ENCODE measurements at places on chromosomes 2 and 18.

DNA sequence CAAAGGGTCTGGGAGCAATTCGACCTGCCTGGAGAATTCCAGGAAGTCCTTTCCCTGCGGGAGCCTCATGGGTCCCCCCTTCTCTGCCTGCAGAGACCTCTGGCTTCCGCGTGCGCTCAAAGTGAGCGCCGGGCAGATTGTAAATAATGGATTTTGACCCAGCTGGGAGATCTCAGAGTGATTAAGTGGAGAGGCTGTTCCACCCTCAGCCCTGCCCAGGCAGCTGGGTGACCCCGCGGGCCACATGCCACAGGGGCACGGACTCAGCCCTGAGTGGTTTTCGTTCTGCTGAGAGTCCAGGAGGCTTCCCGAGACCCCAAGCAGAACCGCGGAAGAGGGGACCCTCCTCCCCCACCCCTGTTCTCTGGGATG, 1.2 kb downstream of the KCNG2 start:
- no peak for DNase-seq

DNA sequence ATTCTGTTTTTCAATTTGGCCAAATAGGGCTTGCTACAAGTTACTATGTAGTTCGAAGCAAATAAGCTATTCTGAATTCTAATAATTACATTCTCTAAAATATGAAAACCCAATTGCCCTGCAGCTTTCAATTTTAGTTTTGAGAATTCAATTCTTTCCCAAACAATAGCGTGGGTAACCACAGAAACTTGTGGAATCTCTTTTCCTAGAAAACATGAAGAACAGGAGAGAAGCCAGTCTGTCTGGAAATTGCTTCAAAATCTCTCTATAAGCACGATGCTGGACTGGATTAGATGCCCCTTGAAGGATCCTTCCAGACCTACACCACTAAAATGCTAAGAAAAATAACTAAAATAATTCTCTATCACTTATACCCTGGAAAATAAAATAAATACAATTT, 115.0 kb downstream of the THADA start:
- no peak for DNase-seq

DNA sequence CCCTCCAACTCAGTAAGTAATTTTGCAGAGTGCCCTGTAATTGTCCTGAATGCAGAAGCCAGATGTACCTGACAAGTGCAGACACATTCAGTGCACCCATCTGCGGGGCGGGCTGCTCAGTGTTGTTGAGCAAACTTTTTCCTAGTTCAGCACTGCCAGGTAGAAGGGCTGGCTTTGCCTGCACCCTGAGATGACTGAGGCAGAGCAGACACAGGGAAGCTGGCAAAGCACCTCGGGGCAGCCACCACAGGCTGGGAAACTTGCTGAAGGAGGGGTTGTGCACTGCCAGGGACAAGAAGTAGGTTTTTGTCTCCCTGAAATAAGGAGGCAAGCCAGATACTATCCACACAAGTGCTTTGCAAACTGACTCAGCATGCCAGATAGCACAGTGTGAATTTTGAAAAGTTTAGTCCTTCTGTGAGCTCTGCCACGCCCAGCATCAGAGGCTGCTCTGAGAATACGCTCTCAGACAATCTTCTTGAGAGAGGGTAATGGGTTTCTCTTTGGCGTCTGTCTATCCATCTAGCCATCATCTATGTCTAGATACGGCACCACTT, 62.3 kb downstream of the SOWAHC start:
- DNase-seq, result no peak

DNA sequence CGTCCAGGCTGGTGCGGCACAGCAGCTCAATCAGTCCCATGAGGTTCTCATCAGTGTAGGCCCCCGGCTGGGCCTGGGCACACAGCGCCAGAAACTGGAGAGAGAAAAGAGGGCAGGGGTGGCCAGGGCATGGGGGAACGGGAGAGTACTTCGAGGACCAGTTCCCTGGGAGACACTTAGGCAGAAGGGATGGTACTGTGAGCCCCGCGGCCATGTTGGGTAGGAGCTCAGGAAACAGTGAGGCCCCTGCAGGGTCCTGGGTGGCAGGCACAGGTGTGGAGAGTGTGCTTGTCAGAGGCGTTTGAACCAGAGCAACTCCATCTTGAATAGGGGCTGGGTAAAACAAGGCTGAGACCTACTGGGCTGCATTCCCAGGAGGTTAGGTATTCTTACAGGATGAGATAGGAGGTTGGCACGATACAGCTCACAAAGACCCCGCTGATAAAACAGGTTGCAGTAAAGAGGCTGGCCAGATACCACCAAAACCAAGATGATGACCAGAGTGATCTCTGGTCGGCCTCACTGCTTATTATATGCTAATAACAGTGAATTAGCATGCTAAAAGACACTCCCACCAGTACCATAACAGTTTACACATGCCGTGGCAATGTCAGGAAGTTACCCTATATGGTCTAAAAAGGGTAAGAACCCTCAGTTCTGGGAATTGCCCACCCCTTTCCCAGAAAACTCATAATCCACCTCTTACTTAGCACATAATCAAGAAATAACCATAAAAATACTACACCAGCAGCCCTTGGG, 51.9 kb upstream of the SEMA4C start:
- no peak for DNase-seq

DNA sequence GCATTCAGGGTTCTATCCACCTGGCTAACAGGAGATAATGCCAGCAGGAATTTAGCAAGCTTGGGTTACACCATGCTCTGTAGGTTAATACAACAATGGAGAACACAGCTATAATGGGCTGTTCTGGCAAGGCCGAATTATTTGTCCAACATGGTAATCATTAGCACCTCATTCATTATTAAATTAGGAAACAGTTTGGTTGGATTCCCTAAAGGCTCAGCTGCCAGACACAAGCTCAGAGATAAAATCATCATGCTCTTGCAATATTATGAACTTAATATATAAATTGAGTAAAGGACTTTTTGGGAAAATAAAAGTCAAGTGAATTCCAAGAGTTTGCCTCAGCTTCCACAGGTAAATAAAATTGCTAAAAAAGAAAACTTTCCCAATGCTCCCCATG, 166.4 kb downstream of the ANKRD44 start:
- no peak for DNase-seq

DNA sequence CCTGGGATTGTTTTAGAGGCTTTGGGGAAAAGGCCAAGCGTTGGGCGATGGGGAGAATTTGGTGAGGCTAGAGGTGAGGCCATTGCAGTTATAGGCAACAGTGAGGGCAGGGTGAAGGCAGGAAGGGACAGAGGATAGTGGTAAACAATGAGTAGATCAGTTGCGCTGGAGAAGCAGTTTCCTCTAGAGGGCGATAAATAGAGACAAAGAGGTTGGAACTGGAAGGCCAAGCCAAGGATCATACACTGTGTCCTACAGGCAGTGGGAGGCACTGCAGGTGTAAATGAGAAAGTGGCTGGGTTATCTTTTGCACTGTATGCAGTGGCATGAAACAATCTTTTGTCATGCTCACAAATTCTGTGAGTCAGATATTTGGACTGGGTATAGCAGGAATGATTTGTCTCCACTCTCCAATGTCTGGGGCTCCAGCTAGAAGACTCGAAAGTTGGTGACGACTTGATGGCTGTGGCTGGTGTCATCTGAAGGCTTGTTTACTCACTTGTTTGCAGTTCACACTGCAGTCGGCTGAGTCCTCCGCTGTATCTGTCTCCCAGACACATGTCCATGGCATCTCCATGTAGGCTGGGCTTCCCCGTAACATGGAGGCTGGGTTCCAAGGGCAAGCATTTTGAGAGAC, 82.1 kb downstream of the TNP1 start:
- no peak for DNase-seq

DNA sequence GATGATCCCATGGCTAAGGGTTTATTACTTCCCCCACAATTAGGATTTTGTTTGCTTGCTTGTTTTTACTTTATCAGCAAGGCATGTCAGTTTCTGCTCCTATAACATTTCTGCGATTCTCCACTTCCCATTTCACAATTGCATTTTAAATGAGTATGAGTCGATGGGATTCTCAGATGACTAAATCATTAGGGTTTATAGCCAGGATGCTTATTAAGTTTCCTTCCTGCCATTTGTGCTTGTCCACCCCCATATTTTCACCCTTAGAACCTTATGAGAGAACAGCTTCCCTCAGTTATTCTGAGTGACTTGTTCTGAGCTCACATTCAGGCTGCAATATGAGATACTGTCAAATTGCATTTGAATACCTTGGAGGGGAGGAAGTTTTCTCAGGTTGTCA, 37.9 kb upstream of the C1GALT1C1L start:
- DNase-seq, result no peak

DNA sequence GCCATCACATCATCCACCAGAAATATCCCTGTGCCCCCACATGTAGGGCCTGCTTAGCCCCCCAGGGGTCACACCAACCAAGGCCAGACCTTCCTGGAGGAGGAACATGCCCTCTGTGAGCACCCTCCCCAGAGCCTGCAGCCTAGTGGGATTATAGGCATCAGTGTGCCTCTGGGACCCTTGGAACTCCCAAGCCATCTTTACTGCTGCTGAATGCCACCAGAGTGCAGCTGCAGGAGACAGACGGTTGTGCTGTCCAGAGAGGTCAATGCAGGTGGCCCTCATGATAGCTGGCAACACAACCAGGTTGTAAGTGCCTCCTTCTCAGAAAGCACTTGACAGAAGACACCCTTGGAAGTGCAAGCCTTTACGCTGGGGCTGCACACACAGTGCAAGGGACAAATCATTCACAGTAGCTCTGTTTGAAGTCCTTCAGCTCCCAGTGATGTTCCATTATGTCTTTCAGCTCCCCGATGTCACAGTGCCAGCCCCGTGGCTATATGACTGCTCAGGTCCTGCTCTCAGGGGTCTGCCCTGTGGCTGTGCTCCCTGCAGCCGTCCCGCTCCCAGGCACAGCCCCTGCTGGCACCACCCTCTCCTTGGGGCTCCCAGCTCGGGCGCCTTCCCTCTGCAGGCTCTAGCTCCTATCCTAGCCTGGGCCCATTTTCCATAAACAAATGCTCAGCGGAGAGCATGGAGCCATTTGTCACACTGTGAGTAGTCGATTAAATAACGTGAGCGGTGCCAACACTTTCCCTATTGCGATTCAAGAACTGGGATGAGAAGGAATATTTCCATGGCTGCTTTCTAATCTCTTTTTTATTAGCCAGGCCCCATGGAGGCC, 65.1 kb downstream of the EDAR start:
- no peak for DNase-seq

- DNase-seq, result no peak
Observed at GRCh38 chr2:38239452-38239851, 137.6 kb downstream of the ATL2 start.

GRCh38 chr2:167972020-167972419, 275.4 kb downstream of the STK39 start:
- no peak for DNase-seq

DNA sequence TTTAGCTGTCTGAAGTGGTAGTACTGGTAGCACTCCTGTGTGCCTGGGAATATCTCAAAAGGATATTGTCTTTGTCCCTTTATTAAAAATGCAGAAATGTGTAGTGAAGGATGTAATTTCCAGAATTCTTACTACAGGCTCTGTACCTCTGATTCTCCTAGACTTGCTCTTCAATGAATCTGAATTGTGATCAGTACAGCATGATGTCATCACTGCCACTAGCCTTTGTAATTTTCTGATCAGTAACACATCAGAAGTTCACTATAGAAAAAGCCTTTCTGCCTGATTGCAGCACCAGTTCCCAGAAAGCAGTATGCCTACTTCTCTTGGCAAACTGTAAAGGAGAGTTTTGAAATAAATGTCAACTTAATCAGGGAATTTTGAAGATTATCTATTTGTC, 29.2 kb upstream of the OTOF start:
- DNase-seq, result no peak

DNA sequence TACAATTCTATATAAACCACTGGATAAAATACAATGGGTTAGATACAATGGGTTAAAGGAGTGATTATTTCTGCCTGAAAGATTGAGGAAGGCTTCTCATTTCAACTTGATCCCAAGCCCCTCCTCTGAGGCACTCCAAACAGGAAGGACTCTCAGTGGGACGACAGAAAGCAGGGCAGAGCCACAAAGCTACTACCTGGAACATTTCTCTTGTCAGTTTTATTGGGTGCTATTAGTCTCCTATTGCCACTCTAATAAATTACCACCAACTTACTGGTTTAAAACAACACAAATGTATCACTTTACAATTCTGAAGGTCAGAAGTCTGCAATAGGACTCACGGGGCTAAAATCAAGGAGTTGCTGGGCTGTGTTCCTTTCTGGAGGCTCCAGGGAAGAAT, 146.7 kb downstream of the MREG start:
- no peak for DNase-seq

GRCh38 chr18:30925795-30926194, 116.7 kb downstream of the DSC3 start:
- no peak for DNase-seq

DNA sequence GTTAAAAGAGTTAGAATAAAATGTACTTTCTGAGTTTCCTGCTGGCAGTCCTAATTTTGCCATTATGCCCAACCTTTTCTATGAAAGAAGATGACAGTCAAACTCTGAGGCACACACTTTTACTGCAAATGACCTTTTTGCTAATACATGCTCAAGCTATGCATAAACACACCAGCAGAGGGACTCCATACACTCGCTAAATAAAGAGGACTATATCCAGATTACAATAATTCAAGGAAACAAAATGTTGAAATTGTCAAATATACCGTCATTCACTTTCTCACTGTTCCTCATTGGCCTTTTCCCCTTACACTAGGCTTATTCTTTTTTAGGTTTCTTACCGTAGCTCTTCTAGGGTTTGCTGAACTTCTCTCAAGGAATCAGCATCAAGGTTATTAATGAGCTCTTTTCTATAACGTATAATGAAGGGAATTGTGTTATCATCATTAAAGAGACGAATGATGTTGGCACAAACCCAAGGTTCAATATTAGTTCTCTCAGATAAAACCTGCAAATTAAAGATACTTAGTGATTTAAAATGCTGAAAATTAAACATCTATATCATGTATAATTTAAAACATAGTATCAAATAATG, 25.7 kb downstream of the SRBD1 start:
- no peak for DNase-seq

GRCh38 chr2:76008001-76008702, 297.4 kb upstream of the GCFC2 start:
- DNase-seq, result no peak

DNA sequence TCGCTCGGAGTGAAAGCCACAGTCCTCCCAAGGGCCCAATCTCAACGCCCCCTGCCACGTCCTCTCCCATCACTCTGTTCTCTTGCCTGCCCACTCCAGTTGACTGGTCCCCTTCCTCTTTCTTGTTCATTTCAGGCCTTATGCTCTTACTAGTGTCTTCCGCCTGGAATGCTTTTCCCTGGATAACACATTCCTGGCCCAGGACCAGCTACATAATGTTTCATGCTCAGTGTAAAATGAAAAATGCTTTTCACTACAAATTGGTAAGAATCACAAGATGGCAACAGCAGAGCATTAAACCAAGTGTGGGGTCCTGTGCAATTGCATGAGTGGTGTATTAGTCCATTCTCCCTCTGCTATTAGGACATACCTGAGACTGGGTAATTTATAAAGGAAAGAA, 417.2 kb upstream of the KLHL29 start:
- no peak for DNase-seq

GRCh38 chr2:176924909-176925534, 287.6 kb upstream of the HNRNPA3 start:
- DNase-seq, result no peak

GRCh38 chr2:157420771-157421323, 23.0 kb downstream of the CYTIP start:
- no peak for DNase-seq

Measured in posterior cingulate gyrus (tissue), 11 donors.